ENCODE measurements at places on chromosomes 7 and 10.

DNA sequence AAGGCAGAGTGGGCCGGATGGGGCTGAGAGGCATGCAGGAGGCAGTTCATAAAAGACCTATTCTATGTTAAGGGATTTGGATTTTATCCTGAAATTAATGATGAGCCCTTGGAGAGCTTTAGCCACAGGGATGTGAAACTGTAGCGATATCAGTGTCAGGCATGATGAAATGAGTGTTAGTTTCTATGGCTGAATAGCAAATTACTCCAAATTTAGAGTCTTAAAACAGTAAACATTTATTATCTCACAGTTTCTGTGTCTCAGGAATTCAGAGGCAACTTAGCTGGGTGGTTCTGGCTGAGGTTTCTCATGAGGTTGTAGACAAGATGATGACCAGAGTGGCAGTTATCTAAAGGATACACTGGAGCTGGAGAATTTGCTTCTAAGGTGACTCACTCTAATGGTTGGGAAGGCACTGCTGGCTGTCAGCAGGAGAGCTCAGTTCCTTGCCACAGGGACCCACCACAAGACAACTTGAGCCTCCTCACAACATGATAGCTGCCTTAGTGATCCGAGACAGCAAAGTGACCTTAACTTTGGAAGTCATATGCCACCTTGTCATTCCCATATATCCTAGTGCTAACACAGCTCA lies 36.7 kb upstream of the SFTPD start:
- DNase-seq: no peak

GRCh38 chr10:104349623-104350126 lies 4.0 kb upstream of the CFAP58 start:
- DNase-seq: no peak

DNA sequence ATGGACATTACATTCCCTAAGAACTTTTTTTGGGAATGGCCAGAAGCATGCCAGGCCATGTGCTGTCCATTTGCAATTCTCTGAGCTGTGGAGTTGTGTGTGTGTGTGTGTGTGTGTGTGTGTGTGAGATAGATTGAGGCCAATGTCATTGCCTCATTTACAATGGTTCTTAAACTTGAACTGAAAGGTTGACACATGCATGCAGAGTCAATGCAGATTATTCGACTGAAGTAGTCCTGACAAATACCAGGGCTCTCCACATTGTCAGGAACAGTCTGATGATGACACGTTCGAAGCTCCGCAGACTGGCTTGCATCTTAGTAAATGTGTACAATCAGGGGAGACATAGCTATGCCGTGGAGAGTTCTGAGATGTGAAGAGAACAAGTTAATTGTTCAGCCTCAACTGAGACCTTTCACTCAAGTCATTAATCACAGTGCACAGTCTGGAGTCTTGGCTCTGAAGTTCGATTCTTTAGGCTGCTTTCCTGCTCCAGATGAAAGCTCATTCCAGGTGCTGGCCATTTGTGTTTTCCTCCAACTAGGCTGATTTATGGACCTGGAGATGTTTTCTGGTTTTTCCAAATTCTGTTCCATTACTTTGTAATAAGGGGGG lies 921.9 kb downstream of the LRMDA start:
- no peak for DNase-seq

DNA sequence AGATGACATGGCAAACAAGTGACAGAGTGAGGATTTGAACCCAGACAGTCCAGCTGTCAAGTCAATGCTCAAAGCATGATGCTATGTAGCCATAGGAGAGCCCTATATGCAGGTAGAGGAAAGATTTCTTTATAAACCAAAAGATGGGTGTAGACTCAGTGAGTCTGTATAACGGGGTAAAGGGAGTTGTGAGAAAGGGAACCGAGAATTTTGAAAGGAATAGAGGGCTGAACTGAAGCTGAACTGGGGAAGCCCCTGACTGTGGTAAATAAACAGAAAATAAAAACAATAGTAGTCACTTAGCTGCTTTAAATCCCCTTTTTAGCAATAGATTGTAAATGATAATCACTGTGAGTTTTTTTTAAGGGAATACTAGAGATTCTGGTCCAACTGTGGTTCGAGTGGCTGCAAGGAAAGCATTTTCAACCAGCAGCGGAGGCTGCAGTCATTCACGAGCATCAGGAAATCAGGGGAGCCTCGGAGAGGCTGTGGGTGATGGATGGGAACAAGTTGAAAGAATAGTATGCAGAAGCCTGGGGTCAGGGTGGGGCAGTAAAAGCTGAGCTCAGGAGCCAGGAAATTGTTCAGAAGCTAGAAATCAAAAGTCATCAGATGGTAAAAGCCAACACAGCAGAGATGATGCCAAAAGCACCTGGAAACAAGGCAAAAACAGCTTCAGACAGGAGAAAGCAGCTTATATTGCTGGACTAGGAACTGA lies 393.5 kb downstream of the GFRA1 start:
- no peak for DNase-seq
